A549 treated with CORT108297 at 1 μM for 4 hours (cell line): ENCODE measurements at places on chromosomes 1 and 21. TPM values are rescaled to one million over a fixed set of nuclear protein-coding genes. Genes with fewer than 3 reads are reported as not detected.

The ATP5PF gene
- 201 to 246 TPM (median 217 TPM) in 5 replicates for total RNA-seq

The LRRC71 gene
- 0.07 to 0.21 TPM (median 0.13 TPM) in 5 replicates for total RNA-seq

The CENPF gene
- 60.4 to 119 TPM (median 73.5 TPM) in 5 replicates for total RNA-seq

The FTCD gene
- 0.12 TPM in 1 of 5 replicates, not detected in the others for total RNA-seq

The ADCY10 gene
- 0.05 to 0.20 TPM (median 0.08 TPM) in 4 of 5 replicates, not detected in the other for total RNA-seq

The FNDC5 gene
- total RNA-seq = 0.42 to 0.77 TPM (median 0.57 TPM) in 5 replicates

The IL12RB2 gene
- total RNA-seq = 0.02 to 0.14 TPM (median 0.08 TPM) in 3 of 5 replicates, not detected in the others

The ROR1 gene
- 8.9 to 11.1 TPM (median 10.1 TPM) in 5 replicates for total RNA-seq

The IFI44L gene
- 0.03 to 0.09 TPM in 2 of 5 replicates, not detected in the others for total RNA-seq

The PLD5 gene
- 1.0 to 1.5 TPM (median 1.2 TPM) in 5 replicates for total RNA-seq

The C4BPA gene
- 0.37 to 1.0 TPM (median 0.72 TPM) in 5 replicates for total RNA-seq
